ENCODE measurements at places on chromosomes 13 and 19.

DNA sequence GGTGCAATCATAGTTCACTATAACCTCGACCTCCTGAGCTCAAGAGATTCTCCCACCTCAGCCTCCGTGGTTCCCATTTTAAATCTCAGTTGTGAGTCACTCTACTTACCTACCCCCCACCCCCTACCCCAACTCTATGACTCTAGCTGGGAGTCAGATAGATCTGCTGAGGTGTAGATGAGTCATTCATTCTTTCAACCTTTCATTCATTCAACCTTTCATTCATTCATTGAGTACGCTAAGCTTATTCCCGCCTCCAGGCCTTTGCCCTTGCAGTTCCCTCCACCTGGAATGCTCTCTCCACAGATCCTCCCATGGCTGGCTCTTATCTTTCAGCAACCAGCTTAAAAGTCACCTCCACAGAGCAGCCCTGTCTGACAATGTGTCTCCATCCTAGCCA, 1.1 kb upstream of the MAST1 start:
- no peak for DNase-seq

GRCh38 chr19:16496613-16496983, 404 bp downstream of the C19orf44 start:
- no peak for DNase-seq

- DNase-seq: no peak
Observed at GRCh38 chr13:95226476-95226875, 74.8 kb downstream of the ABCC4 start.

GRCh38 chr19:3061182-3062161, 823 bp downstream of the TLE5 start:
- DNase-seq: peak; percentile 68

DNA sequence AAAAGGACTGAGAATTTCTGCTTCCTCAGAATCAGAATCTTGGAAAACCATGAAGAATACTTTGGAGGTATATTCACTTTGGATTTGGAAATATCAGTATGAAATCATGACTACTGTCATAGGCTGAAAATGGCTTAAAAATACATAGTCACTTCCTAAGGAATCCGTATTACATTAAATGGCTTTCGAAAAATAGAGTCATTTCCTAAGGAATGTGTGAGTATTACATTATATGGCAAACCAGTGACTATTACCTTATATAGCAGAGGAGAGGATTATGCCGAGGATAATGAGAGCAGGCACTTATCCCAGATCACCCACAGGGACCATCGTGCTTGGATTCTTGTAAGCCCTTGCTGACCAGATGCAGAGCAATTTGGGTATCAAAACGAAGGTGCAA, 1471.8 kb downstream of the EFNB2 start:
- no peak for DNase-seq

DNA sequence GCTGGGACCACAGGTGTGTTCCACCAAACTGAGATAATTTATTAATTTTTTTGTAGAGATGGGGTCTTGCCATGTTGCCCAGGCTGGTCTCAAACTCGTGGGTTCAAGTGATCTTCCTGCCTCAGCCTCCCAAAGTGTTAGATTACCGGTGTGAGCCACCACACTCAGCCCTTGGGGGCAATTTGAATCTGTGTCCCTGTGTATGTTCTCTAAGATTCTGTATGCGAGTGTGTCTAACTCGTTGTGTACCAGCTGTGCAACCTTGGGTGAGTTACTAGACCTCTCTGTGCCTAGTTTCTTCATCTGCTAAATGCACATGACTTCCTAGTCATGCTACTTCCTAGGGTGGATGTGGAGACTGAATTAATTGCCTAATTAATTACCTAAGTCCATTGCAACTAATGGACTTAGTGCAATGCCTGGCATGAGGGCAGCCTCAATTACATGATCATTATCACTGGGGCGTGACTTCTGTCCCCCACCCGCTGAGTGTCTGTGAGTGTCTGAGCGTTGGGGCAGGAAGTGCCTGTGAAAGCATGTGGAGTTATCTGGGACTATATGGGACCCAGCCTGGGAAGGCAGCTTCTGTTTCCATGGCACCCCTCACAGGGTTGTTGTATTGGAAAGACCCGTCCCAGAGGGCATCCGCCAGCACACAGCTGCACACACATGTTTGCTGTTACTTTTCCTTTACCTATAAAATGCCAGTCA, 1.8 kb upstream of the NCCRP1 start:
- DNase-seq: no peak

DNA sequence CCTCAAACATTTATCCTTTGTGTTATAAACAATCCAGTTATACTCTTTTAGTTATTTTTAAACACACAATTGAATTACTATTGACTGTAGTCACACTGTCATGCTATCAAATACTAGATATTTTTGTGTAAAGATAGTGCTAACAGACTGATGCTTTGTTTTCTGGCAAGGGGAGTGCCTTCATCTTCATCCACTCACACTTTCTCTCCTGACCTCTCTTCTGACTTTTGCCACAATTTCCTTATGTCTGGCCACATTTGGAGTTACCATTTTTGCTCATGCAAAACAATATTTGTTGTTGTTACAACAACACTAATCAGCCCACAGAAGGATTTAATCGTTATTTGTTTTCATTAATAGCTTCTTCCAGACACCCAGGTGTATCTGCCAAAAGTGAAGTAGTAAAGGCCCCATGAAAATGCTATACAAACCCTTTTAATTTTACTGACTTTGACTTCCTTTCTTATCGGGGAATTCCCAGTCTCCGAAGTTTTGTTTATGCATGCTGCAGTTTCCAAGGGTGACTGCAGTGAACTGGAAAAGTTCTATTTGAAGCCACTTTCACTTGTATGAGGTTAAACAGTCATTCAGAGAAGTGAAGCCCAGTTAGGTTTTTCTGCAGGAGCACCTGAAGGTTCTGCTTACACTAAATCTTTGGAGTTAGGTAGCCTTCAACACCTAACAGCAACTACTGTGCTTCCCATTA, 66.1 kb upstream of the FRY start:
- DNase-seq: no peak

DNA sequence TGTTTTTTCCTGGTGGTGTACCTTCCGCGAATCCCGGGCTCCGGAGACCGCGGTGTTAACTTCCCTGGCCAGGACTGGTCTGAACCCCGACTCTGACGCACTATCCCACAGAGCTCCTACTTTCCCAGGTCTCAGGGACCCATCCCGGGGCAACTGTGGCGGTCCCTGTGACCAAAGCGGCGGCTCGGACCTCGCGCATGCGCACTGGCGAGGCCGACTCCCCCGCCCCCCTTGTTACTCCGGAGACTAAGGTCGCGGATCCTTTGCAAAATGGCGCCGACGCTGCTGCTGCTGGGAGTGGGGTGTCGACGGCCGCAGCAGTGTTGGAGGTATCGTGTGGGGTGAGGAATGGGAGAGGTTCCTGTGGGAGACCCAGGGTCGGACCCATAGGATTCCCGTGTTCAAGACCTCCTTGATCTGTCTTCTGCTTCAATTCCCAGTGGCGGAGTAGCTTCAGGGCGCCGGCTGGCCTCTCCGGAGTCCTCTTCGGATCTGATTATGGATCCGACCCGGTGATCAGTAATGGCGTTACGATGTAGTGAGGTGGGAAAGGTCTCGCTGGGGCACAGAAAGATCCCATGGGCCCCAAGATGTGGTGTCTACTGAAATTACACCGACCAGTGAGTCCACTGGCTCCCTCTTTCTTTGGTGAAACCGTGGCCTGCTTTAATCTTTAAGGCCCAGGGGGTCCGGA, 66.6 kb upstream of the ZNF527 start:
- peak; percentile 35 for DNase-seq

DNA sequence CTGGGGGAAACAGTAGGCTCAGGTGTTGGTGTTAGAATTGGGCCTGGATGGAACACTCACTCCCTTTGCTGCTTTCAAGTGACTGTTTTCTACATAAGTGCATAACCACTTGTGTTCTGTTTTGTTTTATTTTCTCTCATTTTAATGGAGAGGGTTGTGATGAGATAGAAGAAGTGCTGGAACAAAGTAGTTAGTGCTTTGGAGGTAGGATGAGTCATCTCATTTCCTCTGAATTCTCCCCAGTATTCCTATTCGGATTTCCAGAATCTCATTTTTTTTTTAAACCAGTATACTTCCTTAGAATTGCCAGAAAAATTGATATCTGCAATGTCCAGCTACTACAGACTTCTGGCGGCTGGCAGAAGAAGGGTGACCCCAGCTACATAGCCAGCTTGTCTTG, 575.9 kb downstream of the MYO16 start:
- DNase-seq: no peak

DNA sequence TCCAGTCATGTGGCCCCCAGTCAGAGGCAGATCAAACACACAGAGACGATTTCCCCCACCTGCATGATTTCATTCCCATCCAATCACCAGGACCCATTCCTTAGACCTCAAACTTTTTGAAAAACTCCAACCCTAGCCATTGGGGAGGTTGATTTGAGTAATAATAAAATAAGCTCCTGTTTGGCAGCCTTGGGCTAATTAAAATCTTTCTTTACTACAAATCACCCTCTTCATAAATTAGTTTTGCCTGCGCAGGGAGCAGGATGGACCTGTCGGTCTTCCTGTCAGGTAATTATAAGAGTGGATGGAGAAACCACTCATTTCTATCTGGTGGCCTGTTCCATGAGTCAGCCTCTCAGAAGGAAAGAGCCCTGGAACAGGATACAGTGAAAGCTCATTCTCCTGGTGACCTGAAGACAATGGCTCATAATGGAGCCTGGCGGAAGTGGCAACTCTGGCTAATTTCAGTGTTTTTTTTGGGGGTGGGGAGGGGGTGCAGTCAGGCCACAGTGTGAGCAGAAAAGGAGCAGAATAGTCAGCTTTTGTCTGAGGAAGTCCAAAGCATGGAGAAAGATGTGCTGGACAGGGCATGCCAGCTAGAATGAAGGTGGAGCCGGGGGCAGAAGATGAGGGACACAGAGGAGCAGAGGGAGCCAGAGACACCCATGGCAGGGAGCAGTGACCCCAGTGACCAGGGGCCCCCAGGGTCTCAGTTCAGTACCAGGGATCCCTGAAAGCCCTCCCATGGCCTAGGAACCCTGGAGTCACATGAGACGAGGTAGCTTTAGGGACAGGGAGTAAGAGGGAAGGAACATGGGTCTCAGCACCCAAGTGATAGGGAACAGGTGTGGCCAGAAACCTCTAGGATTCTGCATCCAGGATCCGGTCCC, 31.8 kb upstream of the PSG9 start:
- no peak for DNase-seq

Data from activated naive CD8-positive, alpha-beta T cell treated with anti-CD3 and anti-CD28 coated beads for 36 hours (primary cell).